RPMI7951 (cell line): ENCODE measurements at places on chromosomes 4 and X. TPM values are rescaled to one million over a fixed set of nuclear protein-coding genes. Genes with fewer than 3 reads are reported as not detected.

- DNase-seq, result no peak
Observed at GRCh38 chr4:4662230-4662629, 120.4 kb upstream of the STX18 start.

GRCh38 chrX:39726771-39727170 is 371.0 kb downstream of the BCOR start:
- DNase-seq, result peak; percentile 91

GRCh38 chrX:130593911-130594310 is 192.1 kb downstream of the RBMX2 start:
- no peak for DNase-seq

DNA sequence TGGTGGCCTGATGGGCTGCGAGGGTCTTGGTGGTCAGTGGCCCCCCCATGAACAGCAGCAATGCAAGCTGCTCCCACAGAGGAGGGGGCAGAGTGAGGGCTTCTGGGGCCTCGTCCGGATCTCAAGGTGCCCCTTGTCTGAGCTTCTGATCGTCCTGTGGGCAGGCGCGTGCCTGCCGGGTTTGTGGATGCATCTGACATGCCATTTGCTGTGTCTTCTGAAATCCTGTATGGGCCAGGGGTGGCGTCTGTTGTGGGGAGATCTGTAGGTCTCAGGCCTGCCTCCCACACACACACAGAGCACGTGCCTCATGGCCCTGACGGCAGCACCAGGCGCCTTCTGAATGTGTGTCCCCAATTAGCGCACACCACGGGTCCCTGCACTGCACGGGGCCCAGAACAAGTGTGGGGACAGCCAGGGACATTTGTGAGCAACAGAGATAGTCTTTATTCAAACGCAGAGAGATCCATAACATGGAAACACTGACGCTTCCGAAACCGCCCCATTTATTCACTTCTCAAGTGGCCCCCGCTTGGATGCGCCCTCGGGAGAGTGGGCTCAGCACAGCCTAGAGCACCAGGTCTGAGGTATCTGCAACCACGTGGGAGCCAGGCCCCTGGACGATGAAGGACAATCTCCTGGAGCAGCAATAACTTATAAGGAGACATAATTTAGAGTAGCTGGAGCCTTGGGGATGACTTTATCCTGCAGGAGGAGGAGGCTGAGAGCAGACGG is 5.7 kb downstream of the SPON2 start:
- no peak for DNase-seq

DNA sequence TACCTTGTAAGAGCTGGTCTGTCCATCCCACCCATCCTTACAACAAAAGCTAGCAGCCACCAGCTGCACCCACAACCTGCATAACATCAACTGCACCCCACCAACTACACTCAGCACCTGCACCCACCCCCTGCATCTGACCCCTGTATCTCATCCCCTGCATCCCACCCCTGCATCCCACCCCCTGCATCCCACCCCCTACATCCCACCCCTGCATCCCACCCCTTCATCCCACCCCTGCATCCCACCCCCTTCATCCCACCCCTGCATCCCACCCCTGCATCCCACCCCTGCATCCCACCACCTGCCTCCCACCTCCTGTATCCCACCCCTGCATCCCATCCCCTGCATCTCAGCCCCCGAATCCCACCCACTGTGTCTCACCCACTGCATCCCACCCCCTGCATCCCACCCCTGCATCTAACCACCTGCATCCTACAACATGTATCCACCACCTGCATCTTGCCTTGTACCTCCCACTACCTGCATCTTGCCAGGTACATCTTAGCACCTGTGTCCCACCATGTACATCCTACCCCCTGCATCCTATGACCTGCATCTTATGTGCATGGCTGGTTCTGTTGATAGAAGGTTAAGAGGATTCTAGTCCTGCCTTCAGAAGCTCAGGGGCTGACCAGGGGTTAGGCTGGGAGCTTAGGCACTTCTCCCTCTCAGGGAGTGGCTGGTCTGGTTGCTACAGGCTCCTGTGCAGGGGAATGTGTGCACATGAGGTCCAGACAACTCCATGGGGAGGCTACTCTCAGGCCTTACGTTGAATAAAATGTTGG is 9.4 kb downstream of the TMEM271 start:
- no peak for DNase-seq

- peak; percentile 0 for DNase-seq
Observed at GRCh38 chrX:94058728-94059382, 384.8 kb downstream of the FAM133A start.

- no peak for DNase-seq
Observed at GRCh38 chr4:142383354-142383753, 462.7 kb downstream of the INPP4B start.

DNA sequence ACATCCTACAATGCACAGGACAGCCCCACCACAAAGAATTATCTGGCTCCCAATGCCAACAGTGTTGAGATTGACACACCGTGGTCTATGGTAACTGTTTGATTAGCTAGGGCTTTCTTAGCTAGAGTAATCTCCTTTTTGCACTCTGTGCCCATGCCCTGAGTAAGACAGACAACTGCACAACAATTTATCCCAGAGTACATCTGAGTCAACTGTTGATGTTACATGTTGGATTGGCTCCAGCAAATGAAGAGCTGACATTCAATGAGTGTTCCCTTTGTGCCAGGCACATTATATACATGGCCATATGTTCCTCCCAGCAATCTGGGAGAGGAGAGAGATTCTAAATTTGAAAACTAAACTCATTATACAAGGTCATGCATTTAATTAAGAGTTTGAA is 3.9 kb upstream of the FAM9C start:
- DNase-seq, result peak; percentile 55

DNA sequence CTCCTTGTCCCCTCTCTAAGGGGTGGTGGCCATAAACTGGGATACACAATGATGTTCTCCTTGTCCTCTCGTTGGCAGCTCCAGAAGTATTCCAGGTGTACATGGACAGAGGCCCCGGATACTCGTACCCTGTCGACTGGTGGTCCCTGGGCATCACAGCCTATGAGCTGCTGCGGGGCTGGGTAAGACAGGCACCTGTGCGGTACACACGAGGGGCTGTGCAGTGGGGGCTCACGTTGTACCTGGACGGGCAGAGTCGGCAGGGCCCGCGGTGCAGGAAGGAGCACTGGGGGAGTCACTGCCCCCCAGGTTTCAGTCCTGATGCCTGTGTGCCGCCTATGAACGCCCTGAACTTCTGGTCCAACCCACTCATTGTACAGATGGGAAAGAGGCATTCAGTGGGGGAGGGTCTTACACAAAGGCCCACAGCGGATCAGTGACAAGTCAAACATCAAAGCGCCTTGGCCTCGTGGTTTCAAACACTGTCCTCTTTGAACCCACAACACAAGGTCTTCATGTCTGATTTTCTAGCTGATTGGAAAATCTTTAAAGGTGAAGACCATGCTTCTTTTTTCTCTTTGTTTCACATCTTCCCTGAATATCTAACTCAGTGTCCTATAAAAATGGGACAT is 261.6 kb downstream of the EVC2 start:
- DNase-seq, result no peak

GRCh38 chrX:153598541-153599191 is at the start of gene CCNQ:
Gene CCNQ, minus strand, starts transcription at chrX:153599139. Its CDS starts 66 bp downstream, at chrX:153599073.
- peak; percentile 15 for DNase-seq

The NIPAL1 gene
- total RNA-seq, result 1.5 and 2.3 TPM in 2 replicates

The USP11 gene
- total RNA-seq, result 35.5 and 36.4 TPM in 2 replicates

The CAPN6 gene
- not detected in 2 replicates for total RNA-seq

The PAGE1 gene
- 1.1 and 2.7 TPM in 2 replicates for total RNA-seq

The RTL9 gene
- 0.24 and 0.39 TPM in 2 replicates for total RNA-seq
